Activated CD8-positive, alpha-beta memory T cell treated with anti-CD3 and anti-CD28 coated beads for 24 hours (primary cell): ENCODE measurements at places on chromosomes 12 and 14.

GRCh38 chr12:63967358-63968145, 123.1 kb downstream of the SRGAP1 start:
- DNase-seq = no peak

DNA sequence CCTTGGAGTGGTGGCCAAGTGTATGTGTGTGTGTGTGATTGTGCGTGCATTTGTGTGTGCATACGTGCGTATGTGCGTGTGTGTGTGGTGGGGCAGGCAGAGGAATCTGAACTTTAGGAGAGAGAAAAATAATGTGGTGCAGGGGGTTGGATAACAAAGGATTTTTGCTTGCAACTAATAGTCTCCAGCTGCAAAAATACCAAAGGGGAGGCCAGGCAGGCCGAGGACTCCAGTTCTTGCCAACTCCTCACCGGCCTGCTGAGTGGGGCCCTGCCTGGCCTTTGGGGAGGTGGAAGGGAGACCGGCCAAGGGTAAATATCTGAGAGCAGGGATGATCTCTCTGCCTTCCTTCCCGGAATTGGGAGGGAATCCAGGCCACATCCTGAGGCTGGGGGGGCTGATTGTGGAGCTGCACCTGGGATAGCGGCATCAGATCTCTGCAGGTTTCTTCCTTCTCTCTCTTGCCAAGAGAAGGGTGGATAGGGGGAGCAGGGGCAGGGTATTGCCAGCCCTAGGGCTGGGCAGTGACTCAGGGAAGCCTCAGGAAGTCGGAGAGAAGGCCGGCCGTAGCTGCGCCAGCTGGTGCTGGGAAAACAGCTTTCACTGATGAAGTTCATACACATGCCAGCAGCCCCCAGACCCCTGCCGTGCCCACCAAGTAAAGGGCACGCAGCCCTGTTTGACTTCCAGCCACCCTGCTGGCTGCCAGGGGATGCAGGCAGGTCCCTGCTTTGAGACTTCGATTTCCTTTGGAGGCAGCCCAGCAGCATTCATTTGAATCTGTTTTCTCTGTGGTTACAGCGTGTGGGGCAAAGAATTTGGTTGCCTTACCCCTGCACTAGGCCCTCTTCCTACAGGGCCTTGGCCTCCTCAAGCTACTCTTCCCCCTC, 4.6 kb upstream of the LRP1-AS start:
- no peak for DNase-seq

- DNase-seq = peak; percentile 67
Measured at GRCh38 chr14:23577004-23577681, 1.4 kb downstream of the JPH4 start.

GRCh38 chr14:88852632-88853031, 28.2 kb downstream of the TTC8 start:
- DNase-seq = no peak
